ENCODE measurements at places on chromosomes 16 and 17.

GRCh38 chr16:1378087-1378803 is 26.5 kb downstream of the GNPTG start:
- no peak for ATAC-seq

DNA sequence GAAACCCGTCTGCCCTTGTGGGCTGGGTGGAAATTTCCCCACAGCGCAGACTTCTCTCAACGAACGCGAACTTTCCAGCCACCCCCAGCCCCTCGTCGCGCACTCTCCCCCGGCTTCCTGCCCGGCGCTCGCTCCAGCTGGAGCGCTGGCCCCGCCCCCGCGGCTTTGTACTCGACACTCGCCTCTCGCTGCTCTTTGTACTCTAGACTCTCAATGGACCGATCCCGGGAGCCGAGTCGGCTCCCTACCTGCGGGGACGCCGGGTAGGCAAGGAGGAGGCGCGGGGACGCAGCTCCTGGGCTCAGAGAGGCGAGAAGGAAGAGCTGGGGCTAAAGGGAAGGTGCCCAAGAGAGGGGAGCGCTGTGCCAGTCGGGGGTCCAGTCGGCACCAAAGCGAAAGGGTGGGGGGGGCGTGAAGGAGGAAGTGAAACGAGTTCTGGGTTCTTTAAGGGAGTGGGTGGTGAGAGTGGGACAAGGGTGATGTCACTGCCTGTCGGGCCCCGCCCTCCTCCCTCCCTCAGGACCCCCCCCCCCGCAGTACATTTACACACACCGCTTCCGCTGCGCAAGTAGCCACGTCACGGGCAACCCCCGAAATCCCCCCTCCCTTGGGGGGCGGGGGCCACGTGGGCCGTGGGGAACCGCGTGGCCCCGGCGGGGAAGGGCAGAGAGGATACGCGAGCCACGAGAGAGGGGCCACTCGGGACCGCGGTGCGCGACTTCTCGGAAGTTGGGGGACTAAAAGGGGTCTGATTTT is 9.7 kb downstream of the KDM6B start:
- peak; percentile 7 for ATAC-seq

DNA sequence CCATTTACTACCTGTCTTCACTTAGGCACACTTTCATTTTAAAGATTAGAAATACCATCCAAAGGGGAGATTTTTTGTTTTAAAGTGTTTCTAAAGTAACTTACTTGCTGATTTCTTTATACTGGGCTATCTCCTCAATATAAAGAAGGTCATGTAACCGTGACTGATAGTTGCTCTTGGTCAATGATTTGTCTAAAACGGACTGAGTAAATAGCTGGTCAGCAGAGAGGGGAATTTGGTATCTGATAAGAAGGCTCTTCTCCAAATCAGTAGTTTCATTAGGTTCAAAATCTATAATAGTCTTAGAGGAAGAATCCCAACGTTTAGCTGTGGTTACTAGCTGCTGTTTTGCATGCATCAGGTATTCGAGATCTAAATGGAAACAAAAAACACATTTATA is 66.4 kb downstream of the HELZ start:
- ATAC-seq, result no peak

- no peak for ATAC-seq
Measured at GRCh38 chr16:15855704-15856003, 1.2 kb downstream of the MYH11 start.

GRCh38 chr16:12157517-12158093 is 181.1 kb downstream of the SNX29 start:
- ATAC-seq, result no peak

DNA sequence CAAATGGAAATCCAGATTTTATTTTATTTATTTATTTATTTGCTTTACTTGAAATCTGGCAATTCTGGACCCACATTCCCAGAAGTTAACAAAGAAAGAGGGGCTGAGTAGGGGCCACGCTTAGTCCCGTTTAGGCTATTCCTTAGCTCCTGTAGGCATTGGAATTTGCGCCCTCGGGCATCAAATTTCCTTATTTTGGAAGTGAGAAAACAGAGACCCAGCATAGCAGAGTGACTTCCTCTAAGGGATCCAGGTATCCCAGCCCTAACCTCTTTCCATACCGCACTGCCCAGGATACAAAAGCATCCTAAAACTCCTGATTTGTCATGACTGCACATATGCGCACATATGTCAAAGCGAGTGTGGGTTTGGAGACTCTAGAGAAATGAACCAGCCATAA is 19.0 kb upstream of the SMG1 start:
- ATAC-seq, result no peak

- peak; percentile 86 for ATAC-seq
Measured at GRCh38 chr17:45833920-45834319, 10.8 kb upstream of the SPPL2C start.

DNA sequence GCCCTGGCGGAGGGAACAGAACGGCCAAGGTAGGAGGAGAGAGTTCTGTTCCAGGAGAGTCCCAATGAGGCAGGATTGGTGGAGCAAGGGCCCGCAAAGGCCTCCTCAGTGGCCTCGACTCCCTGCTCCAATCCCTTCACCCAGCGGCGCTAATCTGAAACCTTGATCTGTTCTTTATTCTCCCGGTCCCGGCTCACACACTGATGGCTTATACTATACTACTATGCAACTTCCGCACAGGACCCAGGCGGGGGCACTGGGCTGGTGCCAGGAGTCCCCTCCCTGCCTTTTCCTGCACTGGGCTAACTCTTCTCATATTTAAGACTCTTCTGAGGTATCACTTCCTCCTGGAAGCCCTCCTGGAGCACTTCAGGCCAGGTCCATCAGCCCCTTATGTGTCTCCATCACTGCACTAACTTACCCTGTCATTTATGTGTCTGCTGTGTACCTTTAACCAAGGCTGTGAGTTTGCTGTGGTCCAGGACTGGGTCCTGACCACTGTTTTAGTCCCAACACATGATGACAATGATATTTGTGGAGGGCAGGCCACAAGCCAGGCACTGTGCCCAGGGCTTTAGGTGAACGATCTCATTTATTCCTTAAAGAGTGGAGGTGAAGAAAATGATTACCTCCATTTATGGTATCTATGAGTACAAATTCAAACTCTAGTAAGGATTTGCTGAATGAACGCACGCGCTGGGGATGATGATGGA is 6.8 kb downstream of the CCDC102A start:
- no peak for ATAC-seq

GRCh38 chr16:13315642-13316427 is 414.4 kb downstream of the SHISA9 start:
- peak; percentile 88 for ATAC-seq

GRCh38 chr17:63675607-63676546 is 24.0 kb downstream of the LIMD2 start:
- peak; percentile 79 for ATAC-seq

DNA sequence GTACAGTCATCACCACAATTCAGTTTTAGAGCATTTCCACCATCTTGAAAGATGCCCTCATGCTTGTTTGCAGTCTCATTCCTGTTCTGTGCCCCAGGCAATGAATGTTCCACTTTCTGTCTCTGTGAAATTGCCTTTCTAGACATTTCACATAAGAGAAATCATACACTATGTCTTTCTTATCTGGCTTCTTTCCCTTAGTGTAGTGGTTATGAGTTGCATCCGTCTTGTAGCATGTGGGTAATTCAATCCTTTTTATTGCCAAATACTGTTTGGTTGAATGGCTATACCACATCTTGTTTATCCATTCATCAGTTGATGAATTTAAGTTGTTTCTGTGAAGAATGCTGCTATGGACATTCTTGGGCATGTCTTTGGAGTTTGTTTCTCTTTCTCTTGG is 132.5 kb upstream of the PLCG2 start:
- no peak for ATAC-seq

DNA sequence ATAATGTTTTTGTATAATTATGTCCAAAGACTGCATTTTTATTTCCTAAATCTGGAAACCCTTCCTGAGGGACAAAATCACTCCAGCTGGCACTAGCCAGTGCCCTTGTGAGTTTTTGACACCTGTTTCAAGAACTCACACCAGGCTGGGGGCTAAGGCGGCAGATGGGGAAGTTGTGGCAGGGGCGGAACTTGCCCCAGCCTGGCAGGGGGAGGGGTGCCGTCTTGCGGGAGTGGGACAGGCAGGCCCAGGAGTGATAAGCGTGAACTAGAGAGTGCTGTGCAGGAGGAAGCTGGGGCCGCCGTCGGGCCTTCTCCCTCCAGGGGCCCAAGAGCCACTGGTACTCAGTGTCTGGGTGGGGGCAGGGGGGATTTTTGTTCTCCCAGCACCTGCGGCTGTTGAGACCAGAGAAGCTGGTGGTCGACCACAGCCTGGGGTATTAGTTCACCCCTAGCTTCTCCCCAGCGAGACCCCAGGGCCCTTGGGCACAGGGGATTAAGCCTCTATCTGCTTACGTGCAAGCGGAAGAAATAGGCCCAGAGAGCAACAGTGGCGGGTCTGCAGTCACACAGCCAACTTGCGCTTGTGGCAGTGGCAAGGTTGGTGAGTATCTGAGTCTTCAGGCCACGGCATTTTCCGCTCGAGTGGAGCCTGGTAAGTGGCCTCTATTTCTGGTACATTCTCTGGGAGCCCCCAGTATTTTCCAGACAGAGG is 40.2 kb upstream of the PLCG2 start:
- ATAC-seq, result no peak

GRCh38 chr17:82231312-82231561 is 2.4 kb downstream of the SLC16A3 start:
- ATAC-seq, result peak; percentile 52

GRCh38 chr16:24409045-24409444 is 130.3 kb upstream of the RBBP6 start:
- no peak for ATAC-seq

DNA sequence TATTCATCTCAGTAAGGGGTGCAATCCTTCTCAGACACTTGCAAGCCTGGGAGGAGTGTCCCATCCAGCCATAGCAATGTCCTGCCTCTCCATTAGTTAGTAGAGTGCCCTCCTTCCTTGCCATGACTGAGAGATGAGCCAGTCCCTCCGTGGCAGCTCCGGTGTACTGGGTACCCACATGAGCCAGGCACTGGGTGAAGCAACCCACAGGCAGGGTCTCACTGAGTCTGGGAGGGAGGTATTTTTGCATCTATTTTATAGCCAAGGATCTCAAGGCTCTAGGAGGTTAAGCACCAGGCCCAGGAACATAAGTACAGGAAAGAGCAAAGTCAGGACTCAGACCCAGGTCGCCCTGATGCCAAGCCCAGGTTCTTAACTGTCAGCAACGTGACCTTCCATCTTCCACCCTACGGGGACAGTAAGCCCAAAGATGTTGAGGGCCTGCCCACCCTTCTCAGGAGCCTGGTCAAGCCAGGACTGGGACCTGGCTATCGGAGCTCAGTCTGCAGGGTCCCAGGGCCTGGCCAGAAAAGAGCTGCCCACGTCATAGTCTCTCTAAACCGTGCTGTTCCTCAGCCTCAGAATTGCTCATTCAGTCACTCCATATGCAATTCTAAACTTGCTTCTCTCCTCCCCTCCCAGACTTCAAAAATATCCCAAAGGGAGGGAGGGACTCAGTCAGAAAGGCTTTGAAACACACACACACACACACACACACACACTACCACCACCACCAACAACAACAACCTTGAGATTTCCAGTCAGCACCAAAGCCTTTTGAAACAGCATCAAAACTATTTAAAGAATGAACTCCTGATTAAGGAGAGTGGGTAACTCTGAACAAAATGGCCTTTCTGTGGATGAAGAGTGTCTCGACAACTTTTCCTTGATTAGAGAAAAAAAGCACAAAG is 16.6 kb downstream of the NOS2 start:
- ATAC-seq, result no peak

- ATAC-seq, result peak; percentile 94
Measured at GRCh38 chr17:17028059-17028877, 14.0 kb upstream of the MPRIP start.

GRCh38 chr16:83967838-83968305 is at the start of gene NECAB2:
TSS of gene NECAB2 (plus strand) at chr16:83968244. CDS start at chr16:83968649, 405 bp downstream.
- ATAC-seq, result peak; percentile 69

Data from motor neuron (in vitro differentiated cells).